ENCODE measurements at places on chromosomes 2 and 18. TPM values are rescaled to one million over a fixed set of nuclear protein-coding genes. Genes with fewer than 3 reads are reported as not detected.

DNA sequence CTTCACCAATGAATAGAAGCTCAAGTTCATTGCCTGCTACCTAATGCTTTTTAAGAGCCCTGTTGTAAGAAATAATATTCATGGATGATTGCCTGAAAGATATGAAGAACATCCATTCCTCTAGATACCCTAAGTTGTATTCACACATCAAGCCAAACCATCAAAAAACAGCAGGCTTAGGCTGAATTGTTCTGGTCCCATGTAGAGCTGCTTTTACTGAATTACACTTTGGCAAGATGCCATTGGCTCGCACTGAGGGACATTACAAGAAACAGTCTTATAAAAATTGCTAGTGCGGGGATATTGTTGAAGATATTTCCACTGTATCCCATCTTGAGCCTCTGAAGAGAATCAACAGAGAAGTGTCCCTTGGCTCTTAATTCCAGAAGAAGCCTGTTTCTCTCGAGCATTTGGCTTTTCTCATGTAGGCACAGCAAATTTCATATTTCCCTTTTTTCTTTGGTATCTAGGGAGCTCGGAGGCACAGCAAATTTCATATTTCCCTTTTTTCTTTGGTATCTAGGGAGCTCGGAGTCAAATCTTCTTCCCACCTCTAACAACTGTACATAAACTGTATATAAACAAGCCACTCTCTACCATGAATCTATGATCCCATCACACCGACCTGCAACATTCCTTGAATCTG lies 107.5 kb downstream of the COLEC12 start:
- DNase-seq: peak; percentile 73

- DNase-seq: no peak
Measured at GRCh38 chr2:67038195-67038594, 358.9 kb upstream of the ETAA1 start.

DNA sequence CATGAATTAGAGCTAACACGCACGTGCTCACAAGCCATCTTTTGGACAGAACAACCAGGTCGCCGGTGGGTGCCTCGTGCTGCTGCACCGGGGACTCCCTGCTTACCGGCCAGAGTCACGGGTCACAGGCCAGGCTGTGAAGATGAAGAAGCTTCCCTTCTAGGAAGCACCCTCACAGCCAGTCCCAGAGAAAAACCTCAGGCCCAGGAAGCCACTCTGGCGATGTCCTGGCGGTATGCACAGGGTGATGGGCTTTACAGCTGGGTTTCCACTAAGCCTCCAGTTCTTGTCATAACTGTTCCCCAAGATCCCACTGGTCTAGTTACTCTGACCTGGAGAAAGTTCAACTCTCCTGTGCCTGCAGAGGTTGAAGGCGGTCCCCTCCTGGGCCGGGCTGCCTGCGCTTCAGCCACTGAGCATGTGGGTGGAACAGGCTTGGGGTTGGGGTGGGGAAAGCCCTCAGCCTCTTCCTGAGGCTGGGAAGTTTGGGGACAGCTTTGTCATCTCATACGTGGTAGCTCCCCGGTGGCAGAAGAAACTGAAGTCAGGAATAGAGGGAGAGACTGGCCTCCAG lies 15.2 kb upstream of the DIS3L2 start:
- no peak for DNase-seq

GRCh38 chr2:37614061-37614738 lies 57.2 kb downstream of the CDC42EP3 start:
- DNase-seq: no peak

GRCh38 chr2:212384027-212384426 lies 154.6 kb downstream of the ERBB4 start:
- no peak for DNase-seq

DNA sequence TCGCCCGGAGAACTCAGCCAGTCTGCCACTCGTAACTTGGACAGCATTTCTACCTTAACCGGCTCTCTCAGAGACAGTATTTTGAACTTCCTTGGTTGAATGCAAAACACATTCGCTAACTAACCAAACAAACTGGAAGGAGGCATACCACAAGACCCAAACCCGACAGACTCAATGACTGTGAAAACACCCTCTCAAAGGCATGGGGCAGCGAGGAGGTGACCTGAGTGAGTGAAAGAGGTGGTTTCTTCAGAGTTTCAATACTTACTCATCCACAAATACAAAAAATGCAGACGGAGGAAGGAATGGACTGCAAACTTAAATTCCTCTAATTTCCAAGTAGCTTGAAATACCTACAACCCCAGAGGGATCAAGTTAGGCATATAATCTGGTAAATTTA lies 132.9 kb downstream of the GAREM1 start:
- DNase-seq: no peak

- DNase-seq: no peak
Measured at GRCh38 chr2:2788076-2788475, 457.0 kb upstream of the MYT1L start.

- DNase-seq: no peak
Measured at GRCh38 chr2:206832873-206833272, 67.5 kb downstream of the FASTKD2 start.

The FECH gene
- polyA plus RNA-seq: 31.4 TPM

The OTOS gene
- polyA plus RNA-seq: not detected

- no peak for DNase-seq
Measured at GRCh38 chr2:22499082-22499839, 885.7 kb upstream of the KLHL29 start.

GRCh38 chr2:25417715-25418369 lies 76.1 kb upstream of the DNMT3A start:
- DNase-seq: no peak

DNA sequence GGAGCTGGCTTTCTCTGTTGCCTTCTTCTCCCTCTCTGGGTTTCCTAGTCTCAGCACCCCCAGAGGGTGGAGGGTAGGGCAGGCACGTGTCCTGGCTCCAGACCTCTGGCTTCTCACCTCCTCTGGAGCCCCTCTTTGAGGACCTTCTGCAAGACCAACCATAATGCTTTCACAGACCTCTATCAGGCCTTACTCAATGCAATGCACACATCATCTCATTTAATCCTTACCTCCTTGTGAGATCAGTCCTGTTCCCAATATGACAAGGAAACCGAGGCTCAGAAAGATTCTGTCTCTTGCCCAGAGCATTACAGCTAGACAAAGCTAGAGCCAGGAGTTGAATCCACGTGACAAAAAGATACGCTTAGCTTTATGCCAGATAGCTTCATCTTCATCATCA lies 8.2 kb downstream of the ATOH8 start:
- no peak for DNase-seq

The LYPD1 gene
- 0.46 TPM for polyA plus RNA-seq

DNA sequence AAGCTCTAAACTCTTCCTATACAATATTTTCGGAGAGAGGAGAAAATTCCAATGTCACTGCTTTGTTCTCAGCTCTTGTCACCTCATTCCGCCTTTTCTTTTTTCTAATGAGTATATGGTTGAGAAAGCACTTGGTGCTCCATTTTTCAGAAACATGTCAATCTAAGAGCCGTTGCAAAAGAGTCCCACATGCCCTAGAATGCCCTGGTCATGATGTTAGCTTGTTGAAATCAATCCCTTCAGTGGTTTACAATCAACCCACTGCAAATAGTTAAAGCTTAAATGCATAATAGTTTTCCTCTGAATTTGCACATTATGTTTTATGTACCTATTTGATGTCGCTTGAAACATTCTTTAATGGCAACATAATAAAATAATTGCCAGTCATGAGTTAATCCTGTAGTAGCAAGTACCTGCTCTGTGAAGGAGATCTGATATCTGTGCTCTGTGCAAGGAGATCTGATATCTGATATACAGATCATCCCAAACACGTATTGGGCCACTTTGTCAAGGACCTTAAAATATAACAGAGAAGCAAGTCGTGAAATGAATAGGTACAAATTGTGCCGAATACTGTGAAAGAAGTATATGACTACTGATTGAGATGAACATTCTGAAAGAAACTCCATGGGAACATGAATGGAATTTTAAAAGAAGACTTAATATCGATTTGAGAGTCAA lies 1633.5 kb downstream of the SUCLG1 start:
- no peak for DNase-seq

The CHRNA1 gene
- 6.2 TPM for polyA plus RNA-seq

DNA sequence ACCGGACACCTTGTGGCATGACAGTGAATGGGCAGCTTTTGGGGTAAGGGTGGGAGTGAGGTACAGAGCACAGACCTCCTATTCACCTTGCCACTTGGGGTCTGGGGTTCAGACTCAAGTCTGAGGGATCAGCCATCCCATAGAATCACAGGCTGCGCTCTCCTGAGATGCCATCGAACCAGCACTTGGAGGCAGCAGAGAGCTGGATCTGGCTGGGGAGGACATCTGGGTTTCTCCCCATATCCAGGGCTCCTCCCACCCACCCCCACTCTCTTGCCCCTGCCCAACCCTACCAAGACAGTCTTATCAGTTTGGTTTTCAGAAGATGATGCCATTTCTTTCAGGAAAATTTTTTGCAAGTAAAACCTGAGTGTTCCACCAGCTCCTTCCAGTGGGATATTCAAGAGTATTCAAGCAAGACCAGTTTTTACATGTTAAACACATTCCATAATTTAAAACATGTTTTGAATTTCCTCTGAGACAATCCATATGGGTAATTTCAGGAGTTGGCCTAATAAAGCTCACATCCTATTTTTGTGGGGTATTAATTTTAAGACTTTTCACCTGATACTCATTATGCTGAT lies 29.2 kb upstream of the TEX44 start:
- peak; percentile 24 for DNase-seq

The LRATD1 gene
- 12.0 TPM for polyA plus RNA-seq

- DNase-seq: no peak
Measured at GRCh38 chr2:43081131-43081765, 145.2 kb downstream of the ZFP36L2 start.

- no peak for DNase-seq
Measured at GRCh38 chr2:202612145-202612544, 22.6 kb upstream of the FAM117B start.

DNA sequence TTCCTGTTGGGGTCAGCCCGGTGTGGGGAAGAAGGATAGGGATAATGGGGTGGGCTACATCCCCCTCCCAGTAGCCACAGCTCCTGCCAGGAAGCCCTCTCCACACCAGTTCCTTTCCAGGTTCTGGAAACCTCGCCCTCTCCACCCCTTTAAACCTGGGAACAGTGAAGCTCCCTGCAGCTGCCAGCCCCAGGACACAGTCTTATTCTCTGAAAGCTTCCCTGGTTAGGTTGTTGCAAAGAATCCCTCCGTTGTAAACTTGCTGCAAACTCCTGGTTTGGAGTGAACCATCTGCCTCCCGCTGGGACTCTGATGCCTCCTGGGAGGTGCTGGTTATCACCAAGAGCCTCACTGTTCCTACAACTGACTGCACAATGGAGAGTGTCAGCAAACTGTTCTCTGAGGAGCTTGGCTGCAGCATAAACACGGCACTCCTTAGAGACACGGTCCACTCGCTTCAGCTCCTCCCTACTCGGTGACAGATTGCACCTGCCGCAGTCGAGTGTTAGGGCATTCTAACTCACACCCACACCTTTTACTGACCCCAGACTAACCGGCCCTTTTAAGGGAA lies 261.8 kb upstream of the RAB6C start:
- DNase-seq: no peak

- DNase-seq: no peak
Measured at GRCh38 chr2:67880291-67880761, 182.5 kb downstream of the C1D start.

The DDX1 gene
- polyA plus RNA-seq: 145 TPM

GRCh38 chr2:101124643-101125366 lies 26.4 kb downstream of the TBC1D8 start:
- no peak for DNase-seq

DNA sequence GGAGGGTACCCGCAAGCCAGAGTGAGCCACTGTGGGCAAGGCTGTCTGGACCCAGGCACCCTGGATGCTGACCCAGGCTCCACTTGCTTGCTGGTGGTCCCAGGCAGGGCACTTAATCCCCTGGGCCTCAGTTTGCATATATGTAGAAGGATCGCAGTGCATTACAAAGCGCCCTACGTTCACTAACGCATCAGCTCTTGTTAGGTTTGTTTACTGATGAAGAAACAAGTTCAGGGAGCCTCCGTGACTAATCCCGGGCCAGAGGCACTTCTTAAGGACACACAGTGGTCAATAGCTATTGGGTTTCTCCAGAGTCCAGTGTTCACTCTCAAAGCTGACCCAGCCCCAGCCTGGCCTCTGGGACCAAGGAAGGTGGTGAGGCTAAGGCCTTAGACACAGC lies 70.2 kb downstream of the LBH start:
- no peak for DNase-seq

- no peak for DNase-seq
Measured at GRCh38 chr2:107712857-107713256, 113.8 kb upstream of the RGPD4 start.

DNA sequence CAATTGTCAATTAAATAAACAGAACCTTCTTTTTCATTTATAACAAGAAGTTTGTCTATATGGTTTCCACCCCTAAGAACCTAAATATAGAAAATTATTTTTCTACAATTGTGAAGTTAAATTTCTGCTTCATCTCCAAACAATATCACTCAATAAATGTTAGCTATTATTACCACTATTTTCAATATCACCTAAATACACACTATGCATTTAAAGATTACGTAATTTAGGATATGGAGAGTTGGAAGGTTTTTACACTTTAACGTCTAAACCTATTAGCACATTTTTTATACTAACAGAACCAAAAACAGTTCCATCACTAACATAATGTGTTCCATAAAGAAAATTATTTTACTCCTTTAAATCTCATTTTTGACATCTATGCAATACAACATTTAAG lies 48.0 kb downstream of the ROCK2 start:
- DNase-seq: no peak

The DCTN1 gene
- polyA plus RNA-seq: 142 TPM

GRCh38 chr18:38900445-38900844 lies 1334.8 kb upstream of the CELF4 start:
- DNase-seq: no peak

DNA sequence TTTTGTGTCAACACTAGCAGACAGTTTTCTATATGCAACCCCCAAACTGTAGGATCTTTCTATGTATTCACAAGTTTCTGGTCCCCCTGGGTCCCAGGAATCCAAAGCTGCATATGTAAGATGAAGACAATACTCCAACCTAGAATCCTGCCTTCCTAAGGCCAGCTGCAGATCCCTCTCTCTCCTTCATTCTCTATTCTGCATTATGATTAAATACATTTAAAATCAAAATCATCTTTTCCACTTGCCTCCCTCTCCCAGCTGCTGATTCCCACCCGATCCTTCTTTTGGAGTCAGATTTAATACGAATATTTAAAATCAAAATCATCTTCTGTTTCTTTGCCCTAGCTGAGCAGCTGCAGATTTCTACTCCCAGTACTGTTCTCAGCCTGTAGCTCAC lies 783.0 kb upstream of the ZEB2 start:
- no peak for DNase-seq

GRCh38 chr2:74696829-74697228 lies 42.8 kb downstream of the SEMA4F start:
- no peak for DNase-seq

DNA sequence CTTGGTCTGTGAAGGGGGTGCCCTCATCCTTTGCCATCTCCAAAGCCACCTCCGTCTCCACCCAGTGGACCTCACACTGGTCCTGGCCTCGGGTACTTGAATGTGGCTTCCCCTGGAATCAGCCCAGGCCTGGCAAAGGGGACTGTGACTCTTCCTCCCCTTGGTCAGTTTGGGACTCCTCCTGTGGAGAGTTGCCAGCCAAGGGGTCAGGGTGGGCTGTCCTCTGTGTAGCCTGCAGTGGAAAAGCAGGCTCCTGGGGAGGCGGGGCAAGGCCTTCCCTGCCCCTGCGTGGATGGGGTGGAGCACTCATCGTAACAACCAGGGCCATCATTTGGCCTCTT lies 59.8 kb downstream of the INHBB start:
- no peak for DNase-seq

GRCh38 chr2:38592951-38593350 lies 9.8 kb downstream of the HNRNPLL start:
- no peak for DNase-seq

The IL1R1 gene
- polyA plus RNA-seq: 144 TPM

The PLA2R1 gene
- polyA plus RNA-seq: 7.7 TPM

- DNase-seq: no peak
Measured at GRCh38 chr2:179020156-179020750, 29.7 kb downstream of the CCDC141 start.

The NPPC gene
- polyA plus RNA-seq: 0.14 TPM
